ENCODE measurements at places on chromosomes 6 and 20.

- DNase-seq: no peak
Measured at GRCh38 chr6:150720774-150721233, 121.1 kb downstream of the PLEKHG1 start.

GRCh38 chr6:35312807-35313206 is 15.2 kb downstream of the DEF6 start:
- no peak for DNase-seq

- DNase-seq: no peak
Measured at GRCh38 chr6:32198345-32198696, 5.9 kb upstream of the GPSM3 start.

DNA sequence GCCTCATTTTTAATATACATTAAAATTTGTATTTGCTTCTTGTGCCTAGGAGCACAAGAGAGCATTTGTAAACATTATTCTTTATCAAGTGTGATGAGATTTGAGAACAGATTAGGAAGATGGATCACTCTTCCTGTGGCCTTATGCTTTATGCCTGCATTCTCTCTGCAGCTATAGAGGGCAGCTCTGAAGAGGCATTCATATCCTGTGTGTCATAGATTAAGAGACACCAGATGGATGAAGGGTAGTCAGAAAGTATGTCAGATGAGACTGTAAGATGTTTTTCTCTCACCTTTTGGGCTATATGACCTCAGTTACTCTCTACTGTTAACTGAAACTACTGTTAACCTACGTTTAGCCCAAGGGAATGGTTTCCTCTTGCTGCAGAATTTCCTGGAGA is 61.4 kb downstream of the DNAH8 start:
- no peak for DNase-seq

DNA sequence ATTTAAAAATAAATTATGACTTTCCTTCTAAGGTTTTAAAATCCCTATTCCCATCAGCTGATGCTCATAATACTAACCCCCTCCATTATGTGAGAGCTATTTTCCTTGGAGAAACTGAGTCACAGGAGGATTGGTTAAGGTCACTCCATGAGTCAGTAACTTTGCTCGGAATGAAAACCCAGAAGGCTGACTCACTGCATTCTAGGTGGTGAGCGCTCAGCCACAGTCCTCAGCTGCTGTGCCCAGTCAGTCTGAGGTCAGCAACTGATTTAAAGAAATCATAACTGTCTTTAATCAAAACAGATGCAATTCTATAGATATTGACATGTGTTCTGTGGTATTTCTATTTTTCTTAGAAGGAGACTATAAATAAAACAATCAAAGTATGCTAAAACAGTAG is 359.2 kb downstream of the GJA1 start:
- DNase-seq: no peak

GRCh38 chr20:12201289-12201991 is 283.7 kb downstream of the BTBD3 start:
- no peak for DNase-seq

DNA sequence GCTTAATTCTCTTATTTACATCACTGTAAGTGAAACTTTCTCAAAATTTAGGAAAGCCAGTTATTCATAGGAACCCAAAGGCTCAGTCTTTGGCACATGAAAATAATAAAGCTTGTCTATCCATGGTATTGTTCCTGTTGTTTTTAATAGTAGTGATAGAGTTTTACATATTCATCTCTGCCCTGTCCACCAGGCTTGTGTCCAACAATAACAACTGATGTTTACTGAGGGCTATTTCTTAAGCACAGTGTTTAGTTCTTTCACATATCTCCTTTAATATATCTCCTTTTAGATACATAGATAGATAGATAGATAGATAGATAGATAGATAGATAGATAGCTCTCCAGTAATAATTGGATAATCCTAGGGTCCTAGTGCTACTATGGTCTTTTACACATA is 34.2 kb downstream of the FOXQ1 start:
- DNase-seq: no peak

- DNase-seq: no peak
Measured at GRCh38 chr6:31114541-31114878, at the start of gene PSORS1C1. PSORS1C1 (plus strand) TSS chr6:31114800; CDS start chr6:31129633, 14,833 bp downstream.

- DNase-seq: no peak
Measured at GRCh38 chr20:34013554-34013953, 19.8 kb downstream of the RALY start.

- no peak for DNase-seq
Measured at GRCh38 chr6:170023620-170024521, 267.0 kb downstream of the DLL1 start.

DNA sequence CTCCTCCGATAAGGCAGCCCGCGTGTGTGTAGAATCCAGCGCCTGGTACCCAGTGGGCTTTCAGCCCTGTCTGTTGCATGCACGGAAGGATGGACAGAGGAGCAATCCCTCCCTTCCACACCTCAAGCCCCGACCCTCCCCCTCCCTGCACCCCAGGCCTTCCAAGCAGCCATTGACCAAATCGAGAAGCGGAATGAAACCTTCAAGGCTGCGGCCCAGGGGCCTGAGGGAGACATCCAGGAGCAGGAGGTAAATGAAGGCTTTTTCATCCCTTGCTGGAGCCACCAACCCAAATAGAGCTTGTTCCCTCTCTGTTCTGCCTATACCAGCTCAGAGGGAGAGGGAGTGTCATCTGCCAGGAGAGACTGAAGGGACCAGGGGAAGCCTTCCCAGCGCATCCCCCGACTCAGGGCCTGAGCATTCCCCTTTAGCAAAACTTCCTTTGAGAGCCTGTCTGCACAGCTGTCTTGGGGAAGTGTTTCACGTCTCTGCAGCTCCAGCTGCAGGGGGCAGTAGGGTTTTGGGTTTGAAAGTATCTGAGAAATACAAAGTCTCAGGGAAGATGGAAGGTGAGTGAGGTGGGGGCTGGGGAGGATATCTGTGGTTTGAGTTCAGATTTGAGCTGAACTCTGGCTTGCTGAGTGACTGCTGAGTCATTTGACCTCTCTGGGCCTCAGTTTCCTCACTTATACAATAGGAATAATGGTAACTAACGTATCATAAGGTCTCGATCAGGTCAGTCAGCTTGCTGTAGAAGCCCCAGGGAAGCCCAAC is 16.1 kb downstream of the FGD2 start:
- peak; percentile 22 for DNase-seq

DNA sequence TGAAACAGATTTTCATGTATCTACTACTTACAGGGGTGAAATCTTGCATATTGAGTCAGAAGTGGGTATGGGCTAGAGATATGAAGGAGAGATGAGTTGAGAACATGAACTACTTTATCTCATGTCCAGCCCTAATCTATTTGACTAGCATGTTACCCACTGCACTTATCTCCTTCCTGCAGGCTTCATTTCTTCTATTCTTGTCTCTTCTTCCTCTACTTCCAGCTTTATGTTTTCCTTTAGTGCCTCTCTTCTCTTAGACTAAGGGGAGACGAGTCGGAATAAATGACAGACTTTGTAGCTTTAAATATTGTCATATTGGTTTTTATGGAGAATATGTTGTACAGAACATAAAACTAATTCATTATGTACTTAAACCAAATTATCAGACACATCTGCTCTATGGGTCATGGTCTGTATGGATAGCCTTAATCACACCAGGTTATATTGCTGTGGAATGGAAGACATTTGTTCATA is 5.3 kb downstream of the RAB32 start:
- DNase-seq: no peak

GRCh38 chr20:37316775-37317170 is 27.3 kb downstream of the MANBAL start:
- DNase-seq: no peak

DNA sequence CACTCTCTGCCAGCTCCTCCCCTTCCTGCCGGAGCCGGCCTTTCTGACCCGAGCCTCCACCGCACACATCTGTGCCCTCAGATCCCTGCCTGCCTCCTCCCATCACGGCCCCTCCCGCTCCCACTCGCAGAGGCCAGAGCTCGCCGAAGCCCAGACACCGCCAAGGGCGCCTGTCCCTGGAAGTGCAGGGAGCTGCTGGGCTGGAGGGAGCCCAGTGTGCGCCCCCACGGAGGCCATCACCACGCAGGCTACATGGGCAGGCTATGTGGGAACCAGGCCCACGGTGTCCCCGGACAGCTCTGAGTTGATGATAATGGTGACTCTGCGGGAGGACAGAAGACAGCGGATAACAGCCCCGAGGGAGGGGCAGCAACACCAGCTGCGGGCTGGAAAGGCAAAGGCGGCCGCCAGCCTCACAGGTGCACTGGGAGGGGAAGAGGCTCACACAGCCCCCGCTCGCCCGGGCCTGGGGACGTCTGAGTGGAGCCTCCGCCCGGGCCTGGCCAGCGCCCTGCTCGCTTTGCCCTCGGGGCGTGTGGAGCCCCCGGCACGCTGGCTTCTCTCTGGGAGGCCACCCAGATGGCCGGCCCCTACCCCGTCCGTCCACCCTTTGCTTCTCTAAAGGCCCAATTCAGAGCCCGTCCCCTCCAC is 154.9 kb downstream of the DLL1 start:
- DNase-seq: no peak

- DNase-seq: peak; percentile 65
Measured at GRCh38 chr6:29792123-29793035, 35.2 kb upstream of the HLA-G start.

DNA sequence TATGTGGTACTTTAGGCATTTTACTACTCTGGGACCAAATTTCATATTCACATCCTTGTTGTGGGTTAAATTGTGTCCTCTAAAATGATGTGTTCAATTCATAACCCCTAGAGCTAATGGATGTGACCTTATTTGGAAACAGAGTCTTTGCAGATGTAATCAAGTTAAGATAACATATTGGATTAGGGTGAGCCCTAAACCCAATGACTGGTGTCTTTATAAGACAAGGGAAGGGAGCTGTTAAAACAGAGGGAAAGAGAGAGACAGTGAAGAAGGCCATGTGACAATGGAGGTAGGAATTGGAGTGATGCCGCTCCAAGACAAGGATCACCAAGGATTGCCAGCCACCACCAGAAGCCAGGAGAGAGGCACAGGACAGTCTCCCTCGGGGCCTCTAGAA is 220.0 kb downstream of the ADGRG6 start:
- DNase-seq: no peak

GRCh38 chr6:64121011-64121565 is 485.5 kb downstream of the PHF3 start:
- no peak for DNase-seq

GRCh38 chr20:48550814-48551213 is 277.0 kb downstream of the PREX1 start:
- DNase-seq: no peak

DNA sequence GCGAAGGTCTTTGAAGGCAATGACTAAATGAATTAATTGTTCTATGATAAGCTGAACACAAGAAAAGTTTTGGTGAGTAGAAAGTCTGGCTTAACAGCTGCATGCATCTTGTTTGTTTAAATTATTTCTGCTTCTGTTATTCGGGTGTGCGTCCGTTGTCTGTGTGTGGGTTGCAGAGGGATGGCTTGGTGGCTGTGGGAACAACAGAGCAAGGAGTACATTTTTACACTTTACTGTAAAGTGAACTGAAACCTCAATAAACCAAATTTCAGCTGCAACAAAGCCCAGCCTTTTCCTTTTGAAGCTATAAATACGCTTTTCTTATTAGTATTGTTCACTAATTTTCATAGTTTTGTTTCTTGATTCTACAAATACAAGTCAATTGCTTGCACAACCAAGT is 3.5 kb upstream of the LAMP5 start:
- no peak for DNase-seq
